ENCODE measurements at places on chromosomes 1 and 21.

DNA sequence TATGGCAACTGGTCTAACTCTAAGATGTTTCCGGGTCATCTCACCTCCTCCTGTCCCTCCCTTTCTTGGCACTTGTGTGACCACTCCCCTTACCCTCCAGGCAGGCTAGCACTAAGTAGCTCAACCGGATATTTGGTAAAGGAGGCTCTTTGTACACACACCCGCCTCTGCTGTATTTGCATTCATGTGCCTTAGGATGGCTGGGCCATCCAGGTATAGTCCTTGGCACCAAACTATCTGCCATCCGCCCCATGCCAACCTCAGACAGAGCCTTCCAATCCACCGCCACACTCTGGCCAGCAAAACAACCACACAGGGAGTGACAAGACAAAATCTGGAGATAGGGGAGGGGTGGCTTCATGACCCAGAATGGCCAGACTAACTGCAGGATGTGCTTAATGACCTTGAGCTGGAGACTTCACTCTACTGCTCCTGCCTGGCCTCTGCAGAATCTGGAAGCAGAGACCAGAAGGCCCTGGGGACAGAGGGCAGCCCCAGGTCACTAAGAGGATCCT is 59.5 kb downstream of the CDK18 start:
- no peak for DNase-seq

GRCh38 chr1:4935807-4936206 is 281.4 kb downstream of the AJAP1 start:
- no peak for DNase-seq

DNA sequence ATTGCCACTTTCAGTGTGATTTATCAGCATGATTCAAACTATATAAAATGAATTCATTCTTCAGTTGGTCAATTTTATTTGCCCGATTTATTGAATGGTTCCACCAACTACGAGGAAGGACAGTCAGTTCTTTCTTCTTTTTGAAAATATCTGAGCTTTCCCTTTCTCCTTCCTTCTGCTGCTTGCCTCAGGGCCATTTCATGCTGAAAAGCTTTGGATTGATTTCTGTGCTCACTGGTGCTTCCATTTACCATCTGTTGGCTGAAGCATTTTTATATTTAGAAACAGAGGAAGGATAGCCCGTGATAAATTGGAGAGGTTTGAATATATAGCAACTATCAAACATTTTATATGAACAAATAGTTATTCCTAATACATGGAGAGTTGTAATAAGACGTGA is 68.9 kb upstream of the ADAMTS5 start:
- no peak for DNase-seq

DNA sequence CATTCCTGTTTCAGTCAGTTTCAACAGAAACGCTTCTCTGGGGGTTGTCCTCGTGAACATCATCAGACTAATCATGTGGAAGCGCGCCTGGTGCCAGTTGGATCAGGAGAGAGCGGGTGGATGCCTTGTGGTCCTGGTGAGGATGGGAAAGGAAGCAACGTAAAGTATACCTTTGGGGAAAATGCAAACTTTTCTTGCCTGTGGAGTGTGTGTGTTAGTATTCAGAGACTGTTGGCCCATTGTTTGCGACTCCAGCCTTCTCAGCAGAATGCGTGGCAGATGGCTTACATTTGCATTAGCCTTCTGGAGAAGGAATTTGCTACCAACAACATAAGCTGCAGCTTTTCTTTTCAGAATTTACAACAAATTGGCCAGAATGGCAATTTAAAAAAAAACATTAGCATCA is 173.9 kb downstream of the RWDD3 start:
- no peak for DNase-seq

- no peak for DNase-seq
These were observed 54.2 kb upstream of the ARTN start for GRCh38 chr1:43879414-43879813.

- no peak for DNase-seq
These were observed 598.3 kb upstream of the ZP4 start for GRCh38 chr1:238489006-238489405.

GRCh38 chr1:60229821-60230220 is 156.3 kb upstream of the C1orf87 start:
- no peak for DNase-seq

DNA sequence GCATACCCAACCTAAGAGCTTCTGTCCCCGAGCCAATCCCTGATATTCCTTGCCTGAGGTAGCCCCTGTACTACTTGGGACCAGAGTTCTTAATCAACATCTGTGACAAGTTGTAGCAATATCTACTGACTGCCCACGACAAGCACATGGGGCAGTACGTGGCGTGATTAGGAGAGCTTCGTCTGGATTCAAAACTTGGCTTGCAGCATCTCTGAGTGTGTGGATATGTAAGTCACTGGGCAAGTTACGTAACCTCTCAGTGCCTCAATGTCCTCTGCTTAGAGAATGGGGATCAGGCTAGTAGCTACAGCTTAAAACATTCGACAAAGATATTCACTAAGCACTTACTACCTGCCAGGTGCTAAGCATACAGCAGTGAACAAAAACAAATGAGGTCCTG is 5.0 kb downstream of the HSPG2 start:
- DNase-seq: no peak

DNA sequence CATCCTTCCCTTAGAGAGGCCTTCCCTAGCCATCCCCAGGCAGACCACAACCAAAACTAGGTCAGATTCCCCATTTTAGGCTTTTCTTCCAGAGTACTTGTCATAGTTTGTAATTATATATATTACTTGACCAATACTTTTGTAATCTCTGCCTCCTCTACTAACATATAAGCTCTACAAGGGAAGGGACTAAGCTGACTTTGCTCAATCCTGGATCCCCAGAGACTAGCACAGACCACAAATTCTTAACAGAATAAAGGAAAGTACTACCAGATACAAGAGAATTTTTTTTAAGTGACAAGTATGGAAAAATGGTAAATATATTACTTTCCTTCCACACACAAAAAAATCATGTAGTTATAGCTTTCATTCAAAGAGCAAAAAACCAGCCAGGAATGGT is 2.0 kb downstream of the ZMYM6 start:
- DNase-seq: no peak

- DNase-seq: no peak
These were observed 120.0 kb upstream of the RRP15 start for GRCh38 chr1:218164930-218165700.

GRCh38 chr21:32135401-32136363 is 143.2 kb downstream of the MIS18A start:
- no peak for DNase-seq

DNA sequence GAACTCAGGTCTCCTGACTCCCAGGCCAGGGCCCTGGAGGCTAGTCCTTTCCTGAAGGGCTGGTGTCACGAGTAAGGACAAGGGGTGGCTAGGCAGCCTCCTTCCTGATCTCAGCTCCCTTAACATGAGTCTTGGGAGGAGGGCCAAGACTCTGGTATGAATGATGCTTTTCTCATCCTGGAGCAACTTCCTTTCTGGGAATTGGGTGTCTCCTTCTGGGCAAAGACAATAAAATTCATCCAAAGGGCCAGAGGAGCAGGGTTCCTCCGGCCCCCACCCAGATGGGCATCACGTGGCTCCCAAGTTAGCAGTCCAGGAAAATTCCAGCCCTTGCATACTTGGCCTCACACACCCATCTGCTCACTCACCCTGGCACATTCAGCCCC is at the start of gene FAM167B:
FAM167B (plus strand) TSS at position 335 of the 386 bp plus-strand sequence. CDS start 200 bp downstream, outside the sequence.
- DNase-seq: no peak

DNA sequence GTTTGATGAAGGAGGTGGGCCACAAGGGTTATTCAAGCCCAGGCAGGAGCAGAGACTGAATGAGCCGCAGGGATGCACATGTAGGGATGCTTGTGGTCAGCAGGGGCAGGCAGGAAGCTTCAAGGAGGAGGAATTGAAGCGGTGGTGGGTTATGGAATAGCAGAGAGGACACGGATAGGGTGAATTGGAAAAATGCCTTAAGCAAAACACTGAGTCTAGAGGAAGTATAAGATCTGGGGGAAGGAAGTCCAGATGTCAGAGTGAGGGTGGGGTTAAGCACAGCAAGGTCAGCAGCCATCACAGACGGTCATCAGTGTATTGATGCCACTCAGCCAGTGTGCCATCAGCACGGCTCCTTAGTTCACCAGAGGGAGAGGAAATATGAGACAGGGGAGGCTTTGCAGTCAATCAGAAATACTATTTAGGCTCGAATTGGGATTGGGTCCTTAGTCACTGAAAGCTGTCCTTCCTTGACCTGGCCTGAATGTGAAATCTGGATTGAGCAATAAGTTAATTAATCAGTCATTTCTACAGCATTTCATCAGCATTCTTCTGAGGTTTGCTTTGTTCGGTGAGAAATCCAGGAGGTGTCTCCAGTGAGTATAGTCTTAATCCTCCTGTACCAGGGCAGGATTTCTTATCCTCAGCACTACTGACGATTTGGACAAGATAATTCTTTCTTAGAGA is 6.0 kb upstream of the LCE1F start:
- no peak for DNase-seq

GRCh38 chr1:28915031-28915895 is 894 bp downstream of the EPB41 start:
- peak; percentile 45 for DNase-seq

- DNase-seq: no peak
These were observed 602.2 kb upstream of the ADAMTS5 start for GRCh38 chr21:27569091-27569490.

GRCh38 chr1:193285641-193286040 is 99.2 kb upstream of the B3GALT2 start:
- no peak for DNase-seq

DNA sequence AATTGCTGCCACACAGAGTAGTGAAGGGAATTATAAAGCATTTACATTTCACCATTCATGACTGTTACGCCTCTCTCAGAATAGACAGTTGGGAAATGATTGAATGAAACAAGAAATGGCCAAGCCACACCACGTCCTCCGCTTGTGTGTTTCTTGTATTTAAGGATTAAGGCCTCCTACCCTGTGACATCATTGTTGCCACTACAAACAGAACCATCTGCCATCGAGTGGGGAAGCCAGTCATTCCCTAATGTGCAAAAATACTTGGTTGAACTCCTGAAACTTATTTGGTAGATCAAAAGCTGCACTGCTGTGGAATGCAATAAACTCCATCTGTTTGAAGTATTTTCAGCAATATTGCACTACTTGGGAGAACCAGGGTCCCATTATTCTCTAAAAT is 99.0 kb upstream of the C1orf105 start:
- no peak for DNase-seq

- DNase-seq: no peak
These were observed 333.6 kb downstream of the PAPPA2 start for GRCh38 chr1:176796583-176796982.

DNA sequence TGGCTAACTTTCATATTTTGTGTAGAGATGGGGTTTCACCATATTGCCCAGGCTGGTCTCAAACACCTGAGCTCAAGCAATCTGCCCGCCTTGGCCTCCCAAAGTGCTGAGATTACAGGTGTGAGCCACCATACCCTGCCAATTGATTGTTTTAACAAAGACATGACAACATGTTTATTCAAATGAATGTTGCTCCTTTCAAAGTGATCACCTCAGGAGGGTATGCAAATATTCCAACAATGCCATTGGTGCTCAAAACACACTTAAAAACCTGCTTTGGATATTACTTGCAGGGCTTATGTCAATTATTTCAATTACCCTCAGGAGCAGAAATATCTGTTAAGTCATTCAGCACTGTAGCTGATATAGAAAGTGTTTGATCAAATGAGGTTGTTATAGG is 7.9 kb downstream of the LAX1 start:
- no peak for DNase-seq

DNA sequence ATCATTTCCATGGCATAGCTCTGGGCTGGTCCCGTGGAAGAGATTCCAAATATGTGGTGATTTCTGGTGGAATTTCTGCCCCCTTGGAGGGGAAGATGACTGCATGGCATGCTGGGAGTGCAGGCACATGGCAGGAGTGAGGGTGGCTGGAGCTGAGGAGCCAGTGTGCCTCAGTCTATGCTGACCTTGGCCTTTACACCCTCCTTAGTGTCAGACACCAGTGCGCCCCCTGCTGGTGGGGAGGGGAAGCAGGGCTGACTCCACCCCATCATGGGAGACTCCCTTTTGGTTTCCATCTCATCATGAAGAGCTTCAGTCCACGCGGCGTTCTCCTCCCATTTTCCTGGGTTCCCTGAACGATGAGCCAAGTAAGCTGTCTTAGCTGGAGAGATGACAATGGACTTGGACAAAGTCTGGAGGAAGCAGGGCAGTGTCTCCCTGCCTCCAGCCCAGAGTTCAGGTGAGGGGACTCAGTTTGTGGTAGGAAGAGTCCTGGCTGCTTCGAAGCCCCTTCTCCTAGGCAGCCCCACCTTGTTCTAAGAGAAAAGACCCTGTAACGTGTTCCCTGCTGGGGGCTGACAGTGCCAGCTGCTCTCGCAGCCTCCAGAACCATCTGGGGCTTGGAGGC is 10.3 kb downstream of the ALX3 start:
- peak; percentile 43 for DNase-seq

- DNase-seq: no peak
These were observed 2.2 kb downstream of the TMED5 start for GRCh38 chr1:93177991-93178390.

DNA sequence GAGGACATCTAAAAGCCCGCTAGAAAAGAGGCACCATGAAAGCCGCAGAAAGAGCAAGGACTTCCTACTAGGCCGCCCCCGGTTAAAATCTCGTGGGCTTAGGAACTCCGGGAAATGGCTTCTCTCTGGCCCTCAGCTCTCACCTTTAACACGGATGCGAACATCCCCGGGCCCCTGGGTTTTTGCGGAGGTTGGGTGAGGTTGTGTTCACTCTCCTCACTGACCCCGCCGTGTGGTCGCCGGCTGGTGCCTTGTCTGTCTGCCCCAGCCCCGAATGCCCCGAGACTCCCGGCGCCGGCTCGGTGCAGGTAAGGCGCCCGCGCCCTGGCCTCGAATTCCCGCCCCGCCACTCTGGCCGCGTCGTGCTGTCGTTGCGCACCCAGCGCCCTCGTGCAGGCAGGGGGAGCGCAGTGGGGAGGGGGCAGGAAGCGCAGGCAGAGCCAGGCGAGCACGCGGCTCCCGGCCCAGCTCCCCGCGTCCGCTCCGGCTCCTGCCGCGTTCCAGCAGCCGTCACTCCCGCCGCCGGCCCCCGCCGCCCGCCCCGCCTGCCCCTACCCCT is at the start of gene SHISAL2A:
SHISAL2A (plus strand) TSS at position 437 of the 559 bp plus-strand sequence. CDS start 326 bp downstream, outside the sequence.
- no peak for DNase-seq

- no peak for DNase-seq
These were observed 92.7 kb downstream of the BCAR3 start for GRCh38 chr1:93588955-93589354.

DNA sequence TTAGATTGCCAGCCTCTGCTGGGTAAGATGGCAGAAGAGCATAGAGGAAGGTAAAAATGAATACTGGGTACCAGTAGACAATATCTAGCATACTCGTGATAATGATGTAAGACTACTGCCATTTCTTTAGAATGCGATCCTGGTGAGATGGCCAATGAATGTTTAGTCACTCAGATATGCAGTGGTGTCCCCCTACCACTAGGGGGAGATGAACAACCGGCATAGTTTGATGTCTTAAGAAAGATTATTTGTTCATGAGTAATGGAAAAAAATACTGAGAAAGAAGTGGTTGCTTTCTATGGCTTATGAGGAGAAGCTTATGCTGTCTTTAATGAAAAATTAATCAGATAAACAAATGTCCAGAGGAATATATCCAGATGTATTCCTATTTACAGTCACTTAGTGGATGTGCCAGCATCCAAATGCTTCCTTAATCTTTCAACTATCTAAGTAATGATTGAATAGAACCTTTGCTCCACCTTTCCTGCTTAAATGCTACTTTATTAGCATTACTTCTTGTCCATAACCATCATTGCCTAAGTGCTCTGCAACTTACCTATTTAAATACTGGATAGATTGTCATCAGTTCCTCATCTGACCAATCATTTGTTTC is 256.6 kb downstream of the ST6GALNAC3 start:
- peak; percentile 18 for DNase-seq

- DNase-seq: no peak
These were observed 18.3 kb upstream of the CAPN8 start for GRCh38 chr1:223683586-223684487.

Data from HepG2 (cell line).